Fibroblast of the aortic adventitia (primary cell): ENCODE measurements at places on chromosomes 7 and 10. TPM values are rescaled to one million over a fixed set of nuclear protein-coding genes. Genes with fewer than 3 reads are reported as not detected.

Gene PCLO
- 0.36 TPM in 1 of 2 replicates, not detected in the other for total RNA-seq

Gene IFIT2
- total RNA-seq = 7.6 and 30.7 TPM in 2 replicates

Gene GNAT3
- total RNA-seq = not detected in 2 replicates

Gene ABCA13
- total RNA-seq = 0.54 TPM in 1 of 2 replicates, not detected in the other

Gene C1QL3
- 0.09 TPM in 1 of 2 replicates, not detected in the other for total RNA-seq

Gene GIMAP8
- total RNA-seq = 0.09 and 0.16 TPM in 2 replicates

Gene CLCN1
- total RNA-seq = 0.16 TPM in 1 of 2 replicates, not detected in the other

Gene TEX36
- 2.1 TPM in 1 of 2 replicates, not detected in the other for total RNA-seq

Gene C10orf62
- total RNA-seq = not detected in 2 replicates

Gene SMKR1
- total RNA-seq = 0.65 and 0.72 TPM in 2 replicates

Gene GPR26
- under 0.01 TPM in 1 of 2 replicates, not detected in the other for total RNA-seq

Gene ANKRD30A
- not detected in 2 replicates for total RNA-seq

Gene KCNIP2
- 0.82 and 1.2 TPM in 2 replicates for total RNA-seq

Gene ABCB4
- total RNA-seq = 0.81 TPM in 1 of 2 replicates, not detected in the other

Gene SEMA3A
- 1.6 and 118 TPM in 2 replicates for total RNA-seq

Gene FAM25A
- not detected in 2 replicates for total RNA-seq

Gene FXYD4
- not detected in 2 replicates for total RNA-seq

Gene TLX1
- 0.16 TPM in 1 of 2 replicates, not detected in the other for total RNA-seq

Gene MAP3K8
- total RNA-seq = 12.8 and 22.9 TPM in 2 replicates

Gene VWA2
- 0.09 TPM in 1 of 2 replicates, not detected in the other for total RNA-seq

Gene KEL
- total RNA-seq = not detected in 2 replicates

Gene TRIL
- 0.81 and 6.3 TPM in 2 replicates for total RNA-seq

Gene UCN3
- not detected in 2 replicates for total RNA-seq

Gene TMEM213
- 0.33 TPM in 1 of 2 replicates, not detected in the other for total RNA-seq

Gene HTRA1
- total RNA-seq = 55.5 and 156 TPM in 2 replicates

Gene PFKP
- total RNA-seq = 39.1 and 111 TPM in 2 replicates

Gene MYO1G
- total RNA-seq = 0.09 TPM in 1 of 2 replicates, not detected in the other

Gene DGKB
- 0.36 and 1.2 TPM in 2 replicates for total RNA-seq

Gene GRK5
- 7.0 and 20.5 TPM in 2 replicates for total RNA-seq

Gene ABCC2
- total RNA-seq = 0.98 and 1.4 TPM in 2 replicates

Gene GHRHR
- not detected in 2 replicates for total RNA-seq

Gene ZP3
- 0.63 and 2.9 TPM in 2 replicates for total RNA-seq

Gene CTBP2
- 37.9 and 45.4 TPM in 2 replicates for total RNA-seq

Gene GRID2IP
- total RNA-seq = not detected in 2 replicates

Gene TMEM140
- total RNA-seq = 9.7 and 12.1 TPM in 2 replicates

Gene WEE2
- under 0.01 TPM in 1 of 2 replicates, not detected in the other for total RNA-seq

Gene GJD4
- 0.09 TPM in 1 of 2 replicates, not detected in the other for total RNA-seq

Gene IFIT1B
- total RNA-seq = not detected in 2 replicates

Gene RBP3
- total RNA-seq = not detected in 2 replicates

Gene DOCK4
- 7.6 and 25.9 TPM in 2 replicates for total RNA-seq

Gene IL6
- total RNA-seq = 3.8 and 10.2 TPM in 2 replicates

Gene ERVW-1
- not detected in 2 replicates for total RNA-seq

Gene TAS2R5
- 1.4 TPM in 1 of 2 replicates, not detected in the other for total RNA-seq

Gene HOXA10
- total RNA-seq = 0.08 TPM in 1 of 2 replicates, not detected in the other

Gene FAM171A1
- 32.9 and 43.6 TPM in 2 replicates for total RNA-seq

Gene SLC25A40
- total RNA-seq = 6.9 and 22.9 TPM in 2 replicates

Gene NPY
- total RNA-seq = not detected in 2 replicates
